Stimulated activated CD4-positive, alpha-beta T cell treated with anti-CD3 and anti-CD28 coated beads, Interleukin-12 subunit alpha, Interleukin-12 subunit beta, amount 100 ng/mL, for 48 hours (primary cell): ENCODE measurements at places on chromosomes 11 and 22.

DNA sequence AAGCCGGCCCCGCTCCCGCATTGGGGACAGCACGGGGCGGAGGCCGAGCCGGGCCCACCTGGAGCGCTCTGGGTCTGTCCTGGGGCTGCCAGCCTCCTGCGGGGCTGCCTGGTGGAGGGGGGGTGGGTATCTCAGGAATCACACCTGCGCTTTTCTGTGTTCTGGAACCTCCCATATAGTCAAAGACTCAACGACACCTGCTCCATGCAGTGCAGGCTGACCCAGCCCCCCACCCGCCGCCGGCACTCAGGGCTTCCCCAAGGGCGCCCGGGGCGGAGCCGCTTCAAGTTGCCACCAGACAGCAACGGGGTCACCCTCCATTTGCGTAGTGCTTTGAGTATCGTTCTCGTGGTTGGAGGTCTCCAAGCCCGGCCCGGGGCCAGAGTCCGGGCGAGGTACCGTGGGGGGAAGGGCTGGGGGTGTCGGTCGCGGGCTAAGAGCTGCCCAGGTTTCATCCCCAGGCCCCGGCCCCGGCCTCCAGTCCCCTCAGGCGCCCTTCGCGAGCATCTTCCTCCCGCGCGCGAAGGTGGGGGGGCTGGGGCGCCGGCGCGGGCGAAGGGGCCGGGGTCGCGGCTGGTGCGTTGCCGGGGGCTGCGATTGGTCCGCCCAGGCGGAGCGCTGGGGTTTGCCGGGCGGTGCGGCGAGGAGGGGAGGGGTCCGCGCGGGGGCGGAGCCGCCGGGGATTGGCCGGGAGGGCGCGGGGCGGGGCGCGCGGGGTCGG lies 6.6 kb downstream of the TSPAN4 start:
- no peak for DNase-seq

GRCh38 chr22:25900390-25900789 lies 158.4 kb downstream of the MYO18B start:
- no peak for DNase-seq

DNA sequence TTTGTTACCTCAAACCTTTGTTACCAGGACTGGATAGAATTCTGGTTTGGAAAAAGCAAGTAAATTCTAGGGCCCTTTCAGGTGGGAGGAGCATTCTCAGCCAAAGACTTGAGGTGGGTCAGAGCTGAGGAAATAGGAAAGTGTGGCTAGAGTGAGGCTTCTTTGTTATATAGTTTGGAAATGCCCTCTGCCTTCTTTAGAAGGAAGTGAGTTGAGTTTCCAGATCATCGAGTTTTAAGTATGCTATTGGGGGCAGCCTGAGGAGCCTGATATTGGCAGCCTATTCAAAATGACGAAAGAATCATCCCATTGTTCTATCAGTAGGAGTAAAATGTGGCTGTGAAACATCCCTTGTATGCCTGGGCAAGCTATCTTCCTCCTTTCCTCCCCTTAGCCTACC lies 134.1 kb downstream of the ARHGAP42 start:
- no peak for DNase-seq

GRCh38 chr11:126167488-126167887 lies 44.0 kb downstream of the RPUSD4 start:
- DNase-seq = no peak

DNA sequence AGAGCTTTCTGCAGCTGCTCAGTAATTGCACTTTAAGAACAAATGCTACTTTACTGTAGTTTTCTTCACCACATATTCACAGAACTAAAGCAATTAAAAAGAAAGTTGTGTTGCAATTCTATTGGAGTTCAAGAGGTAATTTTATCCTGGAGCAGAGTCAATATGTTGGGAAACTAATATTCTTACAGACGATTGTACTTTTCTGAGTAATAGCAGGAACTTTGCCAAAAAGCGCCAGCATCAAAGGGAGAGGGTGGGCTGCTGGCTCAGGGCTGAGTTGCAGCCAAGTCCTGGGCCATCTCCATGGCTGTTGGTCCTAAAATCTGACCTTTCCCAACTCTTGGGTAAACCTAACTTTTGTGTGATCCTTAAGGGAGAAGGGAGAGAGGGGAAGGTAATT lies 73.6 kb upstream of the MYO18B start:
- no peak for DNase-seq

GRCh38 chr11:28756977-28757376 lies 648.8 kb downstream of the METTL15 start:
- DNase-seq = no peak

- no peak for DNase-seq
Observed at GRCh38 chr22:30305519-30305905, 16.2 kb upstream of the CASTOR1 start.
